Gastroesophageal sphincter (tissue), 4 donors: ENCODE measurements at places on chromosomes 7 and 10. TPM values are rescaled to one million over a fixed set of nuclear protein-coding genes. Genes with fewer than 3 reads are reported as not detected.

Gene UCN3
- not detected for total RNA-seq

Gene HOXA7
- 1.3 TPM for total RNA-seq

Gene ABCB1
- 5.6 TPM for total RNA-seq

DNA sequence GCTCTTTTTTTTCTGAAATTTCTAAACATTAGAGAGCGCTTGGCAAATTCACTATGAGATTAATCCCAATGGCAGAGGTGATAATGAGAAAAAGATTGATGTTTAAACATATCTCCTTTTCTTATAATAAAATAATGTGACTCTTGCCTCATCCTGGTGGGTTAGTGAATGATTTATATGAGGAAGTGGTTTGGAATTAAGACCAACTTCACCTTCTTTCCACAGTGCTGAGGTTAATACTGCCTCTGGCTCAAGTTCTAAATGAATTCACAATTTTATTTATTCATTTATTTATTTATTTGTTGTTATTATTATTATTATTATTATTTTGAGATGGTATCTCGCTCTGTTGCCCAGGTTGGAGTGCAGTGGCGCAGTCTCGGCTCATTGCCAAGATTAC lies 40.5 kb upstream of the ADO start:
- H3K4me1 ChIP-seq, result no peaks in the 10 kb centered on the region
- no peak overlapping the region for H3K4me3 ChIP-seq
- no peaks in the 10 kb centered on the region for H3K36me3 ChIP-seq
- no peaks in the 10 kb centered on the region for H3K27me3 ChIP-seq
- no peak for ATAC-seq

DNA sequence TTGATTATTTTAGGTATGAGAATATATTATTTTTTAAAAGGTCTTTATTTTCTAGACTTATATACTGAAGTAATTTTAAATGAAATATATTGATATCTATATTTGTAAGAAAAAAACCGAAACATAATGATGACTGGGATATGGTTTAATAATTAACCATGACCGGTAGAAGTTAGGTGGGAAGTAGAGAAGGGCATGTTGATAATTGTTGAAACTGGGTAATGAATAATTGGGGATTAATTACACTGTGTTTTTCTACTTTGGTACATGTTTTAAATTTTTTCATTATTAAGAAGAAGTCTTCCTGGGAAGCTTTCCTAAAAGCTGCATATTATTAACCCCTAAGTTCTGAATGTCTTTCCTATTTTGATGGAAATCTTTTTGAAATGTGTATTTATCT lies 16.3 kb downstream of the TSPAN12 start:
- no peaks in the 10 kb centered on the region for H3K4me1 ChIP-seq
- ATAC-seq, result no peak
- H3K27ac ChIP-seq, result no peak overlapping the region
- H3K4me3 ChIP-seq, result no peak overlapping the region
- H3K36me3 ChIP-seq, result no peaks in the 10 kb centered on the region
- H3K27me3 ChIP-seq, result no peaks in the 10 kb centered on the region

DNA sequence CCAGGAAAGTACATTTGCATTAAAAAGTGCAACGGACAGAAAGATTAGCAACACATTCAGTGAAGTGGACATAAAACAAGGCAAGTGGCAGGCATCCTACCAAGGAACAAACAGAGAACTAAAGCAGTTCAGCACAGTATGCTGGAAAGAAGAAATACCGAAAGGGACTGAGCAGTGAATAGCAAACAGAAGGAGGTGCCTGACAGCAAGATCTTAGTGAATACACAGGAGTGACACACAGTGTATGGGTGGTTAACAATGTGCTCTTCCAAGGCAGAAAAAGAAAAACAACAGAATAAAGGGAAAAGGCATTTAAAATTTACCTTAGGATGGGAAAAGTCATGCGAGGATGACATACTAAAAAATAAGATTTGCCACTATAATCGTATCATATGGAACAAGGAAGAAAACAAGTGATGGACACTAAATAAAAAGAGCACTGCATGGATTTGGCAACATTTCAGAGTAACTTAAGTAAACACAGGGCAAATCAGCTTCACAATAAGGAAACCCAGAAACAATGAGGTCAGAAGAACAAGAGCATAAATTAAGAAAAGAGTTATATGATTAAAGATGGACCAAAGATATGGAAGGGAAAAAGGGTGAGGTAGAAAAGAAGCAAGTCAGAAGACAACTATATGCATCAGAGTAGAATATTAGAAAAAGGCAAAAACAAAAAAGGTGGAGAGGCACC lies 29.5 kb downstream of the MEST start:
- ATAC-seq, result no peak
- H3K27me3 ChIP-seq, result no peaks in the 10 kb centered on the region
- peaks cover 33% of the 10 kb centered on the region for H3K36me3 ChIP-seq
- H3K4me1 ChIP-seq, result no peaks in the 10 kb centered on the region
- H3K27ac ChIP-seq, result no peak overlapping the region
- no peak overlapping the region for H3K4me3 ChIP-seq

DNA sequence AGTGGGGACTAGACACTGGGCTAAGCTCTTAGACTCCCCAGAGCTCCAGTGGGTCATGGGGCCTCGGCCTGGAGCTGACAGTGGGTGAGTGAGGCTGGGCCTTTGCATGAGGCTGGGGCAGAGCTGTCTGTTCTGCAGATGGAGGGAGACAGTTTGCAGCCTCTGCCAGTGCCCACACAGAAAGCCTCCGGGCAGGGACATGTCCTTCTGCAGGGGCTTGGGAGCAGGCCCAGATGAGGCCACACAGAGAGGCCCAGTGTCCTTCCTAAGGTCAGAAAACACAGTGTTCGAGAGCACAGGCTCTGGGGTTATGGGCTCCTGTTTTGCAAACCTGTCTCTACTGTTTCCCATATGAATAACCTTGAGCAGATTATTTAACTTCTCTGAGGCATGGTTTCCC lies 25.1 kb upstream of the HK1 start:
- no peaks in the 10 kb centered on the region for H3K36me3 ChIP-seq
- H3K4me1 ChIP-seq, result no peaks in the 10 kb centered on the region
- no peak overlapping the region for H3K27ac ChIP-seq

DNA sequence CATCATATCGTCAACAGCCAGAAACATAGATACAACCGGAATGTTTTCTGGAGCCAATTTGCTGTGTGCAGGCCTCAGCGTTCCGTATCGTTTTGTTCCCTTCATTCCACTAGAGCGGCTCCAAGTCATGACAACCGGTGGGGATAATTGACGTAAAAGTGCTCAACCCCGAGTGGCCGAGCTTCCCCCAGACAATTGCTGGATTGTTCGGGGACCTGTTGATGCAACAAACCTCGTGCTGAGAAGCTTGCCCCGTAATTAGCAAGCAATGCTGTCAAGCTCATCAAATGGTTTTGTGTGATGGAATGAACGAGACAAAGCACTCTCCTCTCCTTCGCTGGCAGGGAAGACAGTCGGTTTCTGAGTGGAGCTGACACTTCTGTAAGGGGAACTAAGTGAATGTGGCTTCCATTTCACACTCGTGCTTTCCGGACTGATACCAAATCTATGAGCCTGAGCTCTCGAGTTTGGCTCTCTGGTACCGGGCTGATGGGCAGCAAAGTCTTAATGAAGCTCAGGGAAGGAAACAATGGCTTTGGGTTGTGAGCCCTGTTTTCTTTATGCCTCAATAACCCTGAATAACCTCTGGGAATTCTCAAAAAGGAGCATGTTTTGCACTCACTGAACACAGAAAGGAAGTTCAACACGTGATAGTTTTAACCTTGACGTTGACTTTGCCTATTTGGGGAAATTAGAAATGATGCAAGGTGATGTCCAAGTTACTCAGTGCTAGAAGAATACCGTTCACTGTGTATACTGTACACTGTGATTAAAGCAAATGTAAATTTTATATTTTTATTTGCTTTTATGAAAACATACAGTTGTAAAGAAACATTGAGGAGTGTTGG lies 220.5 kb downstream of the BAMBI start:
- H3K4me1 ChIP-seq, result no peaks in the 10 kb centered on the region
- H3K27ac ChIP-seq, result no peak overlapping the region
- no peaks in the 10 kb centered on the region for H3K27me3 ChIP-seq
- no peak for ATAC-seq
- no peaks in the 10 kb centered on the region for H3K36me3 ChIP-seq
- no peak overlapping the region for H3K4me3 ChIP-seq

DNA sequence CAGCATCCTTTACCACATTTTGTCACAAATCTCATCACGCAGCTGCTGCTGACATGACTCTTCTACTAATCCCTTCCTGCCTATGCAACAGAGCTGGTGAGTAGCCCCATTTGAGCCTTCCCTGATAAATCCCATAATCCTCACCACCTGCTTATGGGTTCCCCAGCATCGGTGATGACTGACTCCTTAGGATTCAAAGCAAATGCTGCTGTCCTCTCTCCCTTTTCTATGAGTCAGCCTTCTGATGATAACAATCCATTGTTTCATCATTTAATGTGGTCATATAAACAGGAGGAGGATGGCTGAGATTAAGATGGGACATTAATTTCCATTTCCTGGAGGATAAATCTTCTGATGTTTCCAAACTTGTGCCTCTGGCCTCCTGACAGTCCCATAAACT lies 73.4 kb downstream of the SORCS1 start:
- H3K27me3 ChIP-seq, result peaks cover 27% of the 10 kb centered on the region
- no peak overlapping the region for H3K27ac ChIP-seq
- no peaks in the 10 kb centered on the region for H3K4me1 ChIP-seq

- no peak overlapping the region for H3K27ac ChIP-seq
- H3K36me3 ChIP-seq, result no peaks in the 10 kb centered on the region
- ATAC-seq, result no peak
- no peak overlapping the region for H3K4me3 ChIP-seq
These were observed 308.2 kb downstream of the AUTS2 start for GRCh38 chr7:69906283-69906995.

- peaks cover 4% of the 10 kb centered on the region for H3K27me3 ChIP-seq
- H3K4me1 ChIP-seq, result no peaks in the 10 kb centered on the region
- H3K36me3 ChIP-seq, result no peaks in the 10 kb centered on the region
- H3K27ac ChIP-seq, result no peak overlapping the region
These were observed 523.1 kb downstream of the ADRA2A start for GRCh38 chr10:111599943-111600342.

- H3K36me3 ChIP-seq, result no peaks in the 10 kb centered on the region
- no peak overlapping the region for H3K4me3 ChIP-seq
- ATAC-seq, result peak; percentile 85
- peaks cover 63% of the 10 kb centered on the region for H3K4me1 ChIP-seq
- peak overlapping the region; percentile 75 for H3K27ac ChIP-seq
These were observed 1.7 kb upstream of the SPACDR start for GRCh38 chr7:100465702-100466311.

DNA sequence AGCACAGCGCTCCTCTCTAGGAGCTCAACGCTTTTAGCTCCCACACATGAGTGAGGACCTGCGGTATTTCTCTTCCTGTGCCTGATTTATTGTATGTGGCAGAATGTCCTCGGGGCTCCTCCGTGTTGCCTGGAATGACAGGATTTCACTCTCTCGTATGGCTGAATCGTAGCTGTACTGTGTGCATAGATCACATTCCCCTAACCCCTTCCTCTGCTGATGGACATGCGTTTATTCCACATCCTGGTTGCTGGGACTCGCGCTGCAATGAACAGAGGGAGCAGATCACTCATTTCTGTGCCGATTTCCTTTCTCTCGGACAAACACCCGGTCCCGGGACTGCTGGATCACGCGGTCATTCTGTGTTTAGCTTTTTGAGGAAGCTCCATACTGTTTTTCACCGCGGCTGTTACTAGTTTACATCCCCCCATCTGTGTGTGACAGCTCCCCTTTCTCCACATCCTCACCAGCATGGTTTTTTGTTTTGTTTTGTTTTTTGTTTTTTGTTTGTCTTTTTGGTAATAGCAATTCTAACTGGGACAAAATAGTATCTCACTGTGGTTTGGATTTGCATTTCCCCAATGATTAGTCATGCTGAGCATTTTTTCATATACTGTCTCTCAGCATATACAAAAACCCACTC lies 76.3 kb downstream of the FOXL3 start:
- H3K4me3 ChIP-seq, result no peak overlapping the region
- H3K27ac ChIP-seq, result no peak overlapping the region
- peaks cover 36% of the 10 kb centered on the region for H3K27me3 ChIP-seq
- peaks cover 5% of the 10 kb centered on the region for H3K4me1 ChIP-seq
- no peak for ATAC-seq

DNA sequence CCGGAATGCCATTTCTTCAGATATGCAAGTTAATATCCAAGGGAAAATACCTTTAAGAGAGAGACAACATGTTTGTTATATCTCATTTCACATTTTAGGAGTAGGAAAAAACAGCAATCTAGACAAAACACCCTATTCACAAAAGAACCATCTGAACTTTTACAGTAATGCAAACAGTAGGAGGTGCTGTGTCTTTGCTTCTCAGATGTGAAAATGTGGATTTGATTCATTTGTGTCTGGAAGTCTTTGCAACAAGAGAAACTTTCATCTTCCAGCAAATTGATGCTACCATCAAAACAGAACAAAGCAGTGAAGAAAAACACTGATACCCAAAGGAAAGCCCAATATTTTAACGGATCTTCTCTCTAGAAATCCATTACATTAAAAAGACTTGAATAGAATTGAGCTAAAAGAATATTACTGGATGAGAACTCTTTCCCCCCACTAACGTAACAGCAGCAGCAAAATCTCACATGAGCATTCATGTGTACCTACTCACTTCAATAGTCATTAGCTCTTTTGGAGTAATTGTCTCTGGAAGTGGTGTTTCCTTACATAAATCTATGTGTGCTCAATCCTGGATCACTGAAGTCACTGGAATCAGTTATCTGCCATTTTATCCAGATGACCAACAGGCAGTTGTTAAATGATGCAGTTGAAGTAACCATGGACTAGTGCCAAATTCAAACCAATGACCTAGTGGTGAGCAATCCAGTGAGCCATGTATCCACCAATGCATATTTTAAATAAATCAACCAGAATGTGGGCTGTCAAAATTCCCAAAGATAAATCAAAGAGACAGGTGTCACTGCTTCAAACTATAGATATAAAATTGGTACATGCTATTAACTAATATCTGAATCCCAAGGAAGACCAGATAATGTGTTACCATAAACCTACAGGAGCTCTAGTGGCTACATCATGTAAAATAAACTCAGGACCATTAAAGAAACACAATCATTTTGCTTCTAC lies 1.8 kb downstream of the SEMA3C start:
- peaks cover 3% of the 10 kb centered on the region for H3K4me1 ChIP-seq
- H3K27ac ChIP-seq, result no peak overlapping the region
- H3K27me3 ChIP-seq, result no peaks in the 10 kb centered on the region
- H3K36me3 ChIP-seq, result peaks cover 9% of the 10 kb centered on the region
- ATAC-seq, result no peak

DNA sequence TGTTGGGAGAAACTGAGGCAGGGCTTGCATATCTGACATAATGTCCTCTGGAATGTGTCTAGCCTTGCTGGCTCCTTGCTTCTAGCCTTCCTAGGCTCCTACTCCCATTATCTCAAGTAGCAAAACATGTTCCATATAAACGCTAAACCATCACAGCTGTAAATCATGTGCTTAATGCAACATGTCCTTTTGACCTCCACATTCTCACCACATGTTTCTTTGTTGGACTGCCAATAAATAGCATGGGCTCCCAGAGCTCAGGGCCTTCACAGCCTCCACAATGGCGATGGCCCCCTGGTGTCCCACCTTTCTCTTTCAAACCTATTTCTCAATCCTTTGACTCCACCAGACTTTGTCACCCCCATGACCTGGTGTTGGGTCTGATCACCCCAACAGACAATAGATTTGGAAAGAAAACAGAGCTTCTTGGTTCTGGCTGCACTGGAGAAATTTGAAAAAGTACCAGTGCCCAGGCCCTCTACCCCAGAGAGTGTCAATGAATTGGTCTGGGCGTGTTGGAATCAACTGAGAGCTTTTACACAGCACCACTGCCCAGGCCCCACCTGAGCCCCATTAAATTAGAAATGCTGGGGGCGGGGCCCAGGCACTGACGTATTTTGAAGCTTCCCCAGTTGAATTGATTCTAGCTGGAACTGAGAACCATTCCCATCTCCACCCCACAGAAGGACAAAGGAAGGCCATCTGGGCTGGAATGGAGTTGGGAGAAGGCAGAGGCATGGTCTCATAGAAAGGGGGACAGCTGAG lies 41.3 kb upstream of the GGCT start:
- no peak for ATAC-seq
- H3K36me3 ChIP-seq, result no peaks in the 10 kb centered on the region
- no peak overlapping the region for H3K27ac ChIP-seq
- no peaks in the 10 kb centered on the region for H3K27me3 ChIP-seq
